ENCODE measurements at places on chromosomes 3 and 15. TPM values are rescaled to one million over a fixed set of nuclear protein-coding genes. Genes with fewer than 3 reads are reported as not detected.

DNA sequence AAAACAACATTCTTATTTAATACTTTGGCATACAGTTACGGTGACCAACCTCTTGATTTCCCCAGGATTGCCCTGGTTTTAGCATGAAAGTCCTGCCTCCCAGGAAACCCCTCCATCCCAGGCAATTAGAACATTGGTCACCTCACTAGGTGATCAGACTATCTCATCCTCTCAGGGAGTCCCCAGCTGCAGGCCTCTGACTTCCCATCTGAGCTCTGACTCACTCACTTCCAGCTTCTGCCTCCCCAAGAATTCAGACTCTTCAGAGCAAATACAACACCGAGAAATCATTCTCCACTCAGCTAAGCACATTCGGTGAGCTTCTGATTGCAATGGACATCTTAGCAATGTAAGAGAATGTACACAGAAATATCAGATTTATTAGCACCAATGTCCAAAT lies 92.4 kb upstream of the HES1 start:
- no peak for DNase-seq

The CPN2 gene
- total RNA-seq = not detected

The TGM4 gene
- total RNA-seq = 0.09 TPM

The CCDC12 gene
- total RNA-seq = 52.4 TPM

The SMARCC1 gene
- total RNA-seq = 234 TPM
